ENCODE measurements at places on chromosomes 2 and 18. TPM values are rescaled to one million over a fixed set of nuclear protein-coding genes. Genes with fewer than 3 reads are reported as not detected.
A peak's percentile ranks its signal among the peaks of the same experiment; 100 is the strongest.

The UGT1A10 gene
- total RNA-seq: not detected

The CIDEA gene
- not detected for total RNA-seq

The ME2 gene
- total RNA-seq: 27.0 TPM

The ZNF638 gene
- total RNA-seq: 41.8 TPM

The MARCO gene
- 5.8 TPM for total RNA-seq

The GPBAR1 gene
- total RNA-seq: 0.98 TPM

The EVX2 gene
- not detected for total RNA-seq

The HNMT gene
- 101 TPM for total RNA-seq

The RABL2A gene
- total RNA-seq: 1.3 TPM

The CYTIP gene
- total RNA-seq: 2.3 TPM

The REEP1 gene
- total RNA-seq: 1.1 TPM

- no peak overlapping the region for H3K27ac ChIP-seq
- H3K27me3 ChIP-seq: no peaks in the 10 kb centered on the region
- DNase-seq: no peak
- H3K4me3 ChIP-seq: no peak overlapping the region
- H3K4me1 ChIP-seq: no peaks in the 10 kb centered on the region
Observed at GRCh38 chr2:31420936-31421335, 6.4 kb upstream of the XDH start.

GRCh38 chr2:156883804-156884203 lies 373.7 kb upstream of the GALNT5 start:
- H3K36me3 ChIP-seq: no peaks in the 10 kb centered on the region
- no peaks in the 10 kb centered on the region for H3K27me3 ChIP-seq
- H3K4me1 ChIP-seq: no peaks in the 10 kb centered on the region

GRCh38 chr18:3666526-3667254 lies 216.7 kb downstream of the TGIF1 start:
- no peaks in the 10 kb centered on the region for H3K36me3 ChIP-seq
- DNase-seq: no peak
- H3K27ac ChIP-seq: peak overlapping the region; percentile 82
- H3K4me1 ChIP-seq: no peaks in the 10 kb centered on the region

DNA sequence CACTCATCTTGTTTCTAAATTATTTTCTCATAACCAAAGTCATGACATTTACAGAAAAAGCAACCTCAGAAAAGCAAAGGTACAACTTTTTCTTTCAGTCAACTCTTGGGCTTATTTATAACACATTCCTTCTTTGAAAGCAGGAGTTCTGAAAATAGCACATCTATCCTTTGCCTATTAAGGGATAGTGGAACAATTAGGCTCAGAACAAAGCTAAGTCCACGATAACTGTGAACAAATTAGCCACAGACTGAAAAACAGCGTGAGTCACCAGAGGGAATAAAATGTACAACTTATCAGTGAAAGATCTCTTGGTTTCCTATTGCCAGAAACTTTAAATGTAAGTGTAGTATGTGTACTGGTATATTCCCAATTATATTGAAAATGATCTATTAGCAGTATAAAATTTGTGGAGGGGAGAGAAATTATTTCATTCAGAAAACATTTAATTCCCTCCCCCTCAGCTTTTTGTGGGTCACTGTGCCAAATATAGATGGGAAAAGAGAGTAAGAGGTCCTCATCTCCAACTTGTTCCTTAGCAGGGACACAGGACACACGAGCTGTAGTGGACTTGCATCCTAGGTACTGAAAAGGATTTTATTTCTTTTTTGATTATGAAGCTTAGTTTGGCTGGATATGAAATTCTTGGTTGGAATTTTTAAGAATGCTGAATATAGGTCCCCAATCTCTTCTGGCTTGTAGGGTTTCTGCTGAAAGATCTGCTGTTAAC lies 15.4 kb upstream of the MATN3 start:
- no peak overlapping the region for H3K27ac ChIP-seq
- peaks cover 32% of the 10 kb centered on the region for H3K36me3 ChIP-seq
- DNase-seq: no peak
- no peak overlapping the region for H3K4me3 ChIP-seq
- H3K27me3 ChIP-seq: no peaks in the 10 kb centered on the region

- H3K4me3 ChIP-seq: no peak overlapping the region
- no peaks in the 10 kb centered on the region for H3K27me3 ChIP-seq
- no peaks in the 10 kb centered on the region for H3K4me1 ChIP-seq
Observed at GRCh38 chr2:238488347-238488826, 61.7 kb downstream of the ASB1 start.

- H3K27ac ChIP-seq: no peak overlapping the region
- no peak overlapping the region for H3K4me3 ChIP-seq
- no peaks in the 10 kb centered on the region for H3K4me1 ChIP-seq
- H3K36me3 ChIP-seq: no peaks in the 10 kb centered on the region
- H3K27me3 ChIP-seq: no peaks in the 10 kb centered on the region
- DNase-seq: no peak
Observed at GRCh38 chr2:117703858-117704257, 110.6 kb upstream of the DDX18 start.

GRCh38 chr2:167103028-167103756 lies 214.9 kb downstream of the XIRP2 start:
- H3K4me1 ChIP-seq: no peaks in the 10 kb centered on the region
- H3K36me3 ChIP-seq: no peaks in the 10 kb centered on the region
- no peak overlapping the region for H3K27ac ChIP-seq
- no peak overlapping the region for H3K4me3 ChIP-seq
- H3K27me3 ChIP-seq: no peaks in the 10 kb centered on the region

DNA sequence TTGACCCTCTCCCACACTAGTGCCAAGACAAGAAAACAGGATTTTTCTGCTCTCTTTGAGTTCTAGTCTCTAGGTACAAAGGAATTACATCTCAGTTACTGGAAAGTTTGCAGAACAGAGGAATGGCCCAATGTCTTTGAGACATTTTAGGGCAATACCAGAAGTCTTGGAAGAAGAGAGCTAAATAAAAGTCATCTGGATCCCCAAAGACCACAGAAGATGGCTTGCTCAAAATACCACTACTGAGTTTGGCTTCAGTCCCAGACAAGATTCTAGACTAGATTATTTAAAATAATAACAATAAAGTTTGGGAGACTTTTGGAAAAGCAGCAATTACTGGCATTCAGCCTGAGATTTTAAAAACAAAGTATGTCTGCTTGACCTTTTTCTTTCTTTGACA lies 61.9 kb upstream of the HK2 start:
- H3K4me3 ChIP-seq: no peak overlapping the region
- no peaks in the 10 kb centered on the region for H3K4me1 ChIP-seq
- H3K27me3 ChIP-seq: no peaks in the 10 kb centered on the region

- no peak for DNase-seq
- no peak overlapping the region for H3K4me3 ChIP-seq
- no peaks in the 10 kb centered on the region for H3K4me1 ChIP-seq
- H3K36me3 ChIP-seq: no peaks in the 10 kb centered on the region
- no peaks in the 10 kb centered on the region for H3K27me3 ChIP-seq
Observed at GRCh38 chr18:2917259-2918047, 70.6 kb downstream of the EMILIN2 start.

DNA sequence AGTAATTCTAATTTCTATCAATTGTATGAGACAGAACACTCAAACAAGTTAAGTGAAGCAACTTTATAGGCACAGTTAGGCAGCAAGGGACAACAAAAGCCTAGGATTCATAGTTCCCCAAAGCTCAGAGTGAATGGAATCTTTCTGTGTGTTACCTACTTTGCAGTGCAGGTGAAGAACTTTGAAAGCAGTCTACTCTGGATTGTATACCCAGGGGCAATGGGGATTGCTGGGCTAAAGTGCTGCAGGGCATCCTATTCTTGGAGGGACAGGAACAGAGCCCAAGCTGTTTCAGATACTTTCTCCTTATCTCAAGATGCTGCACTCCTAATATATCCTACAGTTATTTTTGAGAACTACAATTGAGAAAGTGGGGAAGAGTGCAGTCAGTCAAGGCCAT lies 207.6 kb downstream of the PLCL1 start:
- no peaks in the 10 kb centered on the region for H3K36me3 ChIP-seq
- no peak overlapping the region for H3K4me3 ChIP-seq
- no peak overlapping the region for H3K27ac ChIP-seq
- DNase-seq: no peak

DNA sequence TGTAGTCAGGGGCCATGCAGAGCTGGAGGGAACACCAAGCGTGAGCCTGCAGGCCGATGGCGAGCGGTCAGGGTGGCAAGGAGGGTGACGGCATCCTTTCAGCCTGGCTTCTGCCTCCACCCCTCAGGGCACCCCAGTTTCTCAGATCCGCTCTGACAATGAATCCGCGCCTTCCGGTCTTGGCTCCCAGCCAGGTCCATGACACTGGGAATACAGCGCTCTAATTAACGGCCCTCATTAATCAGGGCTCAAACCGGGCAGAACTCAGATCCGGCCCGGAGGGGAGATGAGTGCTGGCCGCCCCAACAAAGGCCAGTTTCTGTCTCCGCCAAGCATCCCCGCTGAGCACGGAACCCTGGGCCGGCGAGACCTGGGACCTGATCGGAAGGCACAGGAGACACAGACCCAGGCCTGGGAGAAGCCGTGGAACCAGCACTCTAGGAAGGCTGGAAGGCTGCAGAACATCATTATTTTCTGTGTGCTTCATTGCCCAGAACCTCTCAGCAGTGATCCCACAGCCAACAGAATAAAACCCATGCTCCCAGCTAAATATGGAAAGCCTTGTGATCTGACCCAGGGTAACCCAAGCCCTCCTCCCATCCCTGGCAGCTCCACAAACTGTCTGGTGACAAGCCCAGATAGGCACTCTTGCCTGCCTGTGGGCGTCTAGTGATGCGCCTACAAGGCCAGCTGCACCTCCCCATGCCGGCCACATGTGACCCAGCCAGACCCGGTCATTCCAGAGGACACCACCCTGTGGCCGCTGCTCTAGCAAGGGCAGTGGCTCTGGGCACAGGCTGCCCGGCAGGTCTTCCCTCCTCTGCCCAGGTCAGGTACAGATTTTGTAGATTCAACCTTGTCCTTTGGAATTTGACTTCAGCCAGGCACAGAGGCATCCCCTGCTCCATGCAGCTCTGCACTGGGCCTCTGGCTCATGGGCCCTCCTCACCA lies 438.7 kb upstream of the MYT1L start:
- H3K27me3 ChIP-seq: no peaks in the 10 kb centered on the region
- no peak overlapping the region for H3K27ac ChIP-seq
- no peaks in the 10 kb centered on the region for H3K36me3 ChIP-seq
- DNase-seq: no peak
- no peaks in the 10 kb centered on the region for H3K4me1 ChIP-seq

GRCh38 chr2:239662413-239663120 lies 261.7 kb upstream of the HDAC4 start:
- no peaks in the 10 kb centered on the region for H3K27me3 ChIP-seq
- H3K36me3 ChIP-seq: no peaks in the 10 kb centered on the region
- H3K4me1 ChIP-seq: no peaks in the 10 kb centered on the region
- no peak overlapping the region for H3K4me3 ChIP-seq
- H3K27ac ChIP-seq: no peak overlapping the region
- DNase-seq: no peak

DNA sequence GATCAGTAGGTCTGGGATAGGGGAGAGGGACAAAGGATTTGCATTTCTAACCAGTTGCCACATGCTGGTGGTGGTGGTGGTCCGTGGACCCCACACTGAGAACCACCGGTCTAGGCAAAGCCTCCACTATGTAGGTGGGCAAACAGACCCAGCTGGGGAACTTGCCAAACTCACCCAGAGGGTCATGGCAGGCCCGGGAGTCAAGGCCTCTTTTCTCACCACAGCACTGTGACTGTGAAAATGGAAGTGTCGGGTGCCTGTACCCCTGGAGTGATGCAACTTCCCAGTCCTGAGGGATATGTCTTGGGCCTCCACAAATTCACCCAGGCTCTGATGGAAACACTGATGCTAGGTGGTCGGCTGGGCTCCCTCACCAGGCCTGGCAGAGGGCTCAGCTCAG lies 101.2 kb upstream of the SMAD2 start:
- no peak overlapping the region for H3K27ac ChIP-seq
- no peaks in the 10 kb centered on the region for H3K36me3 ChIP-seq
- DNase-seq: no peak
- no peak overlapping the region for H3K4me3 ChIP-seq

DNA sequence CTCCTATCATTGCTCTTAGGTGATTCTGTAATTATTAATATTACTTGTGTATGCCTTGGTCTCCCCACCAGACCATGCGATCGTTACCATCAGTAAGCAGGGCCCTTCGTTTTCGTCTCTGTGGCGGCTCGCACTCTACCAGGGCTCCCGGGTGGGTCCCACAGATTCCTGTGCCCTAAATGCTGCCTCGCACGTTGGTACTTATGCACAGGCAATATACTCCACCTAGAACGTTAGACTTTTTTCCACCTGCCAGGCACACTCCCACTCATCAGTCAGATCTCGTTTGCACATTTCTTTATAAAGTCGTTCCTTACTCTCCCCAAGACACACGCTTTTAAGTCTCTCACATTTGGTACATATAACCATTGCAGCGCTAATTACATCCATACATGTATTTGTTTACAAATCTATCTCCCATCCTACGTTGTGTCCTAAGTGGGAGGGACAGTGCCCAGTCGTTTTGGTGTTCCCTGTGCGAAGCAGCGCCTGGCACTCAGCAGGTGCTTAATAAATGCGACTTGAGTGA lies 901 bp downstream of the FEZ2 start:
- no peaks in the 10 kb centered on the region for H3K36me3 ChIP-seq
- peak overlapping the region; percentile 100 for H3K4me3 ChIP-seq
- no peaks in the 10 kb centered on the region for H3K27me3 ChIP-seq

Data from right lobe of liver (tissue), 6 donors.